ENCODE measurements at places on chromosomes 6 and 20.

GRCh38 chr6:3414327-3415081, 42.3 kb downstream of the SLC22A23 start:
- no peak for DNase-seq

DNA sequence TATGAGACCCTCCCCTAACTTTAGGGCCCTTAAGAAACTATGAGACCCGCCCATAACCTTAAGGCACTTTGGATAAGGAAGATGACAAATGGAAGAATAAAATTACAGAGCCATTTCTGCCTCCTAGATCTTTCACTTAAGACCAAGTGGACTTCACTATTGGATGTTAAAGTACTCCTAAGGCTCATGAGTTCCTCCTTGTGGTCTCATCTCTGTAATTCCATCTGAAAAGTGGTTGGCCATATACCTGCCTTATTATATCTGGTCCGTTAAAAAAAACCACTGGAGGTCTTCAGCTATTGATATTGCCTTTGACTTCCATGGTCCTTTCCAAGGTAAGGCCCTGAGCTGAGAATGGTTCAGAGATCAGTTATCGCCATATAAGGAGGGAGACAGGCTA, 310.3 kb downstream of the EYA4 start:
- no peak for DNase-seq

GRCh38 chr6:89352278-89353117, at the start of gene UBE2J1:
TSS of gene UBE2J1 (minus strand) at chr6:89352722. CDS start at chr6:89352569, 153 bp downstream.
- DNase-seq, result peak; percentile 99

GRCh38 chr20:17083738-17084137, 143.1 kb upstream of the PCSK2 start:
- DNase-seq, result no peak

GRCh38 chr6:55820696-55821095, 54.7 kb downstream of the BMP5 start:
- no peak for DNase-seq

GRCh38 chr20:48769069-48769983, 58.5 kb downstream of the PREX1 start:
- DNase-seq, result peak; percentile 85

- DNase-seq, result no peak
Observed at GRCh38 chr6:133291671-133292070, 50.5 kb downstream of the EYA4 start.

DNA sequence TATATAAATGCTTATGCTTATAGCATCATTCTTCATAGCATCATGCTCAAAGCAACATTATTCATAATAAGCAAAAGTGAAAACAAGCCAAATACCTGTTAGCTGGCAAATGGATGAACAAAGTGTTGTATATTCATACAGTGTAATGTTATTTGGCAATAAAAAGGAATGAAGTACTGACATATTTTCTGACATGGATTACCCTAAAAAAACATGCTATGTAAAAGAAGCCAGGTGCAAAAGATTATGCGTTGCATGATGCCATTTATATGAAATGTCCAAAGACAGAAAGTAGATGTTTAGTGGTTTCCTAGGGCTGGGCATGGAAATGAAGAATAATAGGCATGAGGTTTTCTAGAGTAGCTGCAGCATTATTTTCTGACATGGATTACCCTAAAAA, 77.1 kb downstream of the GFRA4 start:
- no peak for DNase-seq

DNA sequence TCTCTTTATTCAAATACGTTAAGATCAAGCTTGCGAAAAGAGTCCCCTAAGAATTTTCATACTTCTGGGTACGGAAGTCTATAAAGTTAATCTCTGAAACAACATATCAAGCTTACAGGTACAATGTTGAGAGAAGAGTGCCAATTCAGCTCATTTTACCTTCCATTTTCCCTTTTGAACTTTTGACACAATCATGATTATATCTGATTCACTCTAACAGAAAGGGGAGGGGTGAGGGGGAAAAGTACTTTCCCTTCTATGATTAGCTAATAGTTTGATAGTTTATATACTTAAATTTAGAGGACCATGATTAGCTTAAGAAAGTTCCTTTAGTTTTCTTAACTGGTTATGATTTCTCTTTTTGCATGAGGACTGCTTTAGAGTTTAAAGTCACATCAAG, 33.5 kb downstream of the SNX3 start:
- no peak for DNase-seq

DNA sequence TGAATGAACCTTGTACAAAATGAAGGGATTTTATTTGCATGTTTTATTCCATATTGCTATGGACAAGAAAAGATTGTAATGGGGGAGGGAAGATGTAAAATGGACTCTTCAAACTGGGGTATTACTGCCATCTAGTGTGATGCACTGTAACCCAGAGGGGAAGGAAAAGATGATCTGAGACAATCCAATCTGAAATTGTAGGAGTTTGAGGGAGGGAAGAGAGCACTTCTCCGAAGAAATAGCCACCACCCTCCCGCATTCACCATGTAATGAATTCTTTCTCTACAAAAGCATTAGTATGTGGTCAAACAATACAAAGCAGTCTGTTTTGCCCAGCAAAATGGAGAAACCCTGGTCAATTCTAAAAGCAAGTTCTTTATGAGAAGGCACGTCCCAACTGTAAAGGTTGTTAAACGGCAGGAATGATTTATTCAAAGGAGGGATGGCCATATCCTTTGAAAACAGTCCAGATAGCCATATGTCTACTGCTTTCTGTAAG, 679.5 kb upstream of the NRSN1 start:
- DNase-seq, result no peak

GRCh38 chr20:23013429-23013828, 21.7 kb upstream of the SSTR4 start:
- DNase-seq, result no peak

- no peak for DNase-seq
Observed at GRCh38 chr6:147983581-147984366, 358.9 kb upstream of the SASH1 start.

- peak; percentile 95 for DNase-seq
Observed at GRCh38 chr20:1844325-1845162, 50.7 kb upstream of the SIRPA start.

Measured in suppressor macrophage treated with lipopolysaccharide for 1 hour (primary cell).